ENCODE measurements at places on chromosomes 7 and 10.

- no peak for DNase-seq
Observed at GRCh38 chr7:130397758-130398073, 17.4 kb downstream of the CPA1 start.

GRCh38 chr10:54133203-54133602, 667.8 kb downstream of the PCDH15 start:
- no peak for DNase-seq

- DNase-seq = no peak
Observed at GRCh38 chr10:106942035-106942662, 222.4 kb downstream of the SORCS1 start.

GRCh38 chr7:92343714-92344113, 97.9 kb downstream of the ANKIB1 start:
- no peak for DNase-seq
